Skin of body (tissue), 3 donors: ENCODE measurements at places on chromosomes 6 and 20. TPM values are rescaled to one million over a fixed set of nuclear protein-coding genes. Genes with fewer than 3 reads are reported as not detected.

Gene TAP1
- 17.4 TPM for total RNA-seq

Gene FERMT1
- total RNA-seq = 8.2 TPM

Gene SDCBP2
- 9.4 TPM for total RNA-seq

Gene CCN6
- total RNA-seq = 0.39 TPM

Gene HMGA1
- total RNA-seq = 38.5 TPM

Gene C20orf204
- total RNA-seq = 0.39 TPM

Gene HLA-DPA1
- total RNA-seq = 16.1 TPM

Gene SLC22A1
- 0.59 TPM for total RNA-seq
